Right atrium auricular region (tissue), 2 donors: ENCODE measurements at places on chromosomes 11 and 22.

- DNase-seq, result no peak
These were observed 82.2 kb upstream of the SEPTIN5 start for GRCh38 chr22:19631899-19632667.

DNA sequence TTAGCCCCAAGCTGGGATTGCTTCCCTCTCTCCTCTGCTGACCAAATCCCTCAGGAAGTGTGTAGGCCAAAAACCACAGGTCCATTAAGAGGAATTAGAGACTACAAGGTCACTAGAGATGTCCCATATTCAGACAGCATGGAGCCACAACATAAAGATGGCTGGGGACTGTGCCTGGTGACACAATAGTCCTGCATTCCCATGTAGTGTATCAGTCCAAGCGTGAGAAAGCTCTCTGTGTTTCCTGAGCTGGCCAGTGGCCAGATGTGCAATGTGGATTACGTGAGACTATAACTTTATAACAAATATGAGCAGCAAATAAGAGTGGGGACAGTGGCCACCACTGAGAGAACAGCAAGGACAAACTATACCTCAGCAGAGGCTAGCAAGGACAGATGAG is 7.6 kb upstream of the MS4A10 start:
- peak; percentile 64 for DNase-seq

- DNase-seq, result no peak
These were observed 14.0 kb downstream of the SGSM1 start for GRCh38 chr22:24819911-24820461.

GRCh38 chr22:43206509-43207161 is 19.7 kb upstream of the TTLL12 start:
- DNase-seq, result no peak

- DNase-seq, result no peak
These were observed 2.8 kb upstream of the CABP7 start for GRCh38 chr22:29716814-29717545.

GRCh38 chr11:35787013-35787504 is 124.5 kb downstream of the TRIM44 start:
- no peak for DNase-seq

DNA sequence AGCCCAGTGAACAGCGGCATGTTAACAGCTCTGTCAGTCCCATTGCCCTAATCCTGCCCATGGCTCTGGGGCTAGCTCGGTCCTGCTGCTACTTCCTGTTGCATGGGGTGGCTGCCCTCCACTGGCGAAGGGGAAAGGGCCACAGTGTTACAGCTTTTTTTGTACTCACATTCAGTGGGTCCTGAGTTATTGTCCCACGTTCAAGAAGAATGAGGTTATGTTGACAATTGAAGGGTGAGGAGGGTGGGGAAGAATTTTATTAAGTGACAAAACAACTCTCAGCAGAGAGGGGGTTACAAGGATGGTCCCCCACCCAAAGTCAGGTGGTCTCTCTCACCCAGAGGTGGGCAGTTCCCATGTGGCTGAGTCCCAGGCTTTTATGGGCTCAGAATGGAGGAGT is 17.7 kb upstream of the MS4A7 start:
- DNase-seq, result no peak

GRCh38 chr11:61541598-61541997 is 33.0 kb downstream of the LRRC10B start:
- no peak for DNase-seq

- no peak for DNase-seq
These were observed 149.3 kb downstream of the TMEM135 start for GRCh38 chr11:87187076-87187475.

DNA sequence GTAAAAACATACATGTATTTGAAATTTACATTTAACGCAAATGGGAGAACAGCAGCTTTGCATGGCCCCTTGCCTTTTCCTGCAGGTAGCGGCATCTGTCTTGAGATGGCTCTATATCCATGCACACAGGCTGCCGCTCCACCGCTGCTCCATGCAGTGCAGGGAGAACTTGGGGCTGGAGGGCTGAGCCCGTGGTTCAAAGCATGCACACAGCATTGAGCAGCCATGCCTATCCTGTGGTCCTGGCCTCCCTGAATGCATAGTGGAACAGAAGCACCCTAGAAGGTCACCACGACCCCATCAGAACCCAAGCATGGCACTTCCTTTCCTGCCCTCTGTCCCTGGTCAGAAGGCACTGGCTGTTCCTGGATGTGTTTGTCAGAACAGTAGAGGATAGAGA is 35.0 kb upstream of the TP53I11 start:
- no peak for DNase-seq

GRCh38 chr22:48396091-48396784 is 1431.4 kb downstream of the BRD1 start:
- peak; percentile 34 for DNase-seq

- no peak for DNase-seq
These were observed 44.0 kb downstream of the PIK3C2A start for GRCh38 chr11:17163736-17164135.

GRCh38 chr11:10764412-10764811 is 13.4 kb downstream of the CTR9 start:
- no peak for DNase-seq

DNA sequence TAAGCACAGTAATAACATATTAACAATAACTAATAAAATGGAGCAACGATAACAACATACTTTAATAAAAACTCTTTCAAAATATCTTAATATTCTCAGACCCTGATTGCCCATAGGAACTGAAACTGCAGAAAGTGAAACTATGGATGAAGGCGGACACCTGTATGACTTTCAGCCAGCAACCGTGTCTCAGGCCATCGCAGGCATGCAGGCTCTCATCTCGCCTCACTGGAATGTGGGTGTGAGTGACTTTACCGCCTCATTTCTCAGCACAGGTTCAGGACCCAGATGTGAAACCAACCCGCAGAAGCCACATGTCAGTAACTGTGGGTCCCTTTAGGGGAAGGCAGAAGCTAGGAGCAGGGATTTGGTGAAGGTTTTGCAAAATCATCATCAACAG is 539.1 kb downstream of the FAM181B start:
- no peak for DNase-seq

GRCh38 chr11:65120831-65121230 is 1.1 kb downstream of the FAU start:
- no peak for DNase-seq

GRCh38 chr22:27514601-27515523 is 286.7 kb downstream of the MN1 start:
- peak; percentile 87 for DNase-seq

DNA sequence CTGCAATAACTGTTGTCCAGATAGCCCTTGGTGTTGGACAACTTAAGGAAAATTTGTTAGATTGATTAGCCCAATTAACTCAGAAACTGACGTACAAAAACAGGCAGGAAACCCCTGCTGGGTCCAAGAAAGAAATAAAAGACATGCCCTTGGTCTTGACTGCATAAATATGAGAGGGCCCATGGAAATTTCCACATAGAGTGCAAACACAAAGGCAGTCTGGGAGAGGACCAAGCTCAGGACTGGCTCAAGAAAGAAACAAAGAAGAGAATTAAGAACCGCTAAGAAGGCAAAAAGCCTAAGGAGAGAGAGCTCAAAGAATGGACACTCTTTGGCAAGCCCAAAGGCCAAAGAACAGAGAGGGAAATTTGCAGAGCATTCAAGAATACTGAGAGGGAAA is 1243.9 kb downstream of the LRRC4C start:
- no peak for DNase-seq

DNA sequence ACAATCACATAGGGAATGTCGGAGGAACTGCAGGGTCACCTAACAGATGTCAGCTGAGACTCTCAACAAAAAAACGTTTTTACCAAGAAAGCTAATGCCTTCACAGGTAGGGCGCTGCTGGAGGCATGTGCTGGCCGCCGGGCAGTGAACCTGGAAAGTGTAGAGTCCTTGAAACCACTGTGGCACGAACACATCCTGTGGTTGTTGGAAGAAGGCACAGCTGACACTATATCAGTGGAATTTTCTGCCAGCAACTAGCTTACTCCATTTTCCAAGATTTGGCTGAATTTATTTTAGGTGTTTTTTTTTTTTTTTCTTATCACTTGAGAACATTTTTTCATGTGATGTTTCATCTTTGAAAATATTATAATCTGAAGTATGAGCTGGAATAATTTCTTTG is 14.2 kb downstream of the TRMU start:
- DNase-seq, result no peak

- DNase-seq, result no peak
These were observed 5.8 kb upstream of the RPS6KA4 start for GRCh38 chr11:64352995-64353714.

GRCh38 chr11:35539781-35540281 is 14.4 kb upstream of the PAMR1 start:
- peak; percentile 84 for DNase-seq

GRCh38 chr22:38089474-38089851 is 5.5 kb upstream of the SLC16A8 start:
- no peak for DNase-seq

GRCh38 chr11:128716661-128717210 is 22.9 kb downstream of the FLI1 start:
- no peak for DNase-seq

DNA sequence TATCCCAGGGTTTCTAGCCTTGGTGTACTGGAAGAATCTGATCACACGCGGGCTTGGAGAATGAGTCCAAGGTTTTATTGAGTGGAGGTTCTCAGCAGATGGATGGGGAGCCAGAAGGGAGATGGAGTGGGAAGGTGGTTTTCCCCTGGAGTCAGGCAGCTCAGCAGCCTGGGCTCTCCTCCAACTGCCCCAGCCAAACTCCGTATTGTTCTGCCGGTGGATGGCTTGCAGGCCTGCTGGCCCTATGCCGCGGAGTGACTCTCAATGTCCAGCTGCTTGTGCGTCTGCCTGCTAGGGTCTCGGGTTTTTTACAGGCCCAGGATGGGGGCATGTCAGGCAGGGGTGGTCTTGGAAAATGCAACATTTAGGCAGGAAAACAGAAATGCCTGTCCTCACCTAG is 162.4 kb upstream of the LMO1 start:
- no peak for DNase-seq

- DNase-seq, result no peak
These were observed 2.9 kb downstream of the LIF start for GRCh38 chr22:30243661-30244060.

GRCh38 chr11:61042537-61042936 is 59.8 kb upstream of the CD5 start:
- no peak for DNase-seq

GRCh38 chr11:44858796-44859527 is 91.7 kb downstream of the TP53I11 start:
- DNase-seq, result no peak

DNA sequence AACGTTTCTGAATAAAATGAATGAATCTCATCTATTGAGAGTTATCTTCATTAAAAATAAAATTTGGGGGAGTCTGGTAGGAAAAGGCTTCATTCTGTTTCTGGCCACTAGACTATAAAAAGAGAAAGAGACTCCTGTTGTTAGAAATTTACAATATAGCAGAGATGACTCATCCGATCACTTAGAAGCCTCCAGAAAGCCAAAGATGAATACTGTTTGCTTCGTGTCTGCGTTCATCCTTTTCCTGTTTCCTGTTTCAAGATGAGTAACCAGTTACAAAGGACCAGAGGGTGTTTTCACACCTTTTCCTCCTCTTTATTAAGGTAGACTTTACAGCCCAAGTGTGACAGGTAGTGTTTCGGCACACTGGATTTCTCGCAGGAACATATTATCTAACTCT is 1120.7 kb downstream of the LRRC4C start:
- DNase-seq, result no peak

DNA sequence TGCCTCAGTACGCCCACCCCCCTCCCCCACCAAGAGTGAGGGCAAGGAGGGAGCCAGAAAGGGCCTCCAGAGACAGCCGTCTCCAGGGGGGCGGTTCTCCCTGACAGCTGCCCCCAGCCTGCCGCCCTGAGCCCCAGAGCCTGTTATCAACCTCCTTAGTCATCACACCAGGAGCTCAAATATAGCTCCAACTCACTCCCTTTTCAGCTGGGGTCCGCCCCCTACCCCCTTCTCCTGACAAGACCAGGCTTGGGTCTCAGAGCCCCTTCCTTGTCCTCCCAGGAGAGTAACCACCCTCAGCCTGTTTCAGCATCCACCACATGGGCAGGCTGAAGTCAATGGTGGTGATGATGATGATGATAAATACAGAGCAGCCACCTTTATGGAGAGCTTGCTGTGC is 2.5 kb upstream of the INPP5J start:
- no peak for DNase-seq

- no peak for DNase-seq
These were observed 110.0 kb upstream of the KIRREL3 start for GRCh38 chr11:127110542-127110941.

DNA sequence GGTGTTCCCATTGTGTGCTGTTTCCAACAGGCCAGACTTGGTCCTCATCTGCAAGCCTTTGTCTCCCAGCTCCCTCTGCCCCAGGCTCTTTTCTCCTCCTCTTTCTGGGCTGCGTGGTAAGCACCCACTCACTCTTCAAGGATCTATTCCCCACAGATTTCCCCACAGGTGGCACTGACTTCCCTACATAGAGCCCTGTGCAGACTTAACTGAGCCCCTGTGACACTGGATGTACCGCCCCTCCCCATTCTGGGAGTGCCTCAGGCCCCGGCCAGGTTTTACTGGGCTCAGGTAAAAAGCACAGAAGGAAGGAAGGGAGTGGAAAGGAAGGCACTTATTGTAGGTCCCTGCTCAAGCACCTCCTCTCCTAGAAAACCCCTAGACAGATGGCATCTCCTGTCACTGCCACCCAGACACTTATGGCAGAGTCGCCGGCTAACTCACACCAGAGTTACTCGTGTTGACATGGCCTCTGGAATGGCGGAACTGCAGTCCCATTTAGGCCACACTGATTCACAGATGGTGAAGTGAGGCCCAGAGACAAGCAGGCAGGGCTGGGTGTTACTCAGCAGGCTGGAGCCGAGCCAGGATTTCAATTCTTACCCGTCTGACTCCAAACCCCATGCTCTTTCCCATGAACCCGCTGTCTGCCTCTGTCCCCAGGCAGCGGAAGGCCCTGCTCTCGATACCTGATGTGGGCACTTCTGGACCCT is 47.2 kb downstream of the LRRC32 start:
- peak; percentile 56 for DNase-seq

DNA sequence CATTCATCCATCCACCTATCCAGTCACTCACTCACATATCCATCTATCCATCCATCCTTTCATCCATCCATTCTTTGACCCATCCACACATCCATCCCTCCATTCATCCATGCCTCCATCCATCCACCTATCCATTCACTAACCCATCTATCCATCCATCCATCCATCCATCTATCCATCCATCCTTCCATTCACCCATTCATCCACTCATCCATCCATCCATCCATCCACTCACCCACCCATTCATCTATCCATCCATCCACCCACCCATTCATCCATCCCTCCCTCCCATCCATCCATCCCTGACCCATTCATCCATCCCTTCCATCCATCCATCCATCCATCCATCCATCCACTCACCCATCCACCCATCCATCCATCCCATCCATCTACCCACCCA is 4.9 kb upstream of the MUC2 start:
- DNase-seq, result no peak
